ENCODE measurements at places on chromosomes 3 and 15.

DNA sequence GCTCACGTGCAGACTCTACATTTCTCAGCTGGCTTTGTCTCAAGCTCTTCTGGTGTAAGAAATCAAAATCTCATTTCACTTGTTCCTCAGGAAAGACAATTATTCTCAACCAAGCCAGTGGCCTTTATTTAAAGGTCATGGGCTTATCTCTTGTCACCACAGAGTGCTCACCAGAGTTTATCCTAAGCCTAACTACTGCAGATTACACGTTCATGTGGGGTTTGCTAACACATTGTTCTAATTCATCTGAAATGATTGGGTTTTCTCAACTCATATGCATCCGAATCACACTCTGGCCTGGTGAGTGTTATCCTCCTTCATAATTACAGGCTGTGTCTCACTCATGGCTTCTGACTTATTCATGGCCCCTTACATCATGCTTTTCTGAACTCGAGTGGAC, 83.3 kb upstream of the TSC22D2 start:
- DNase-seq: no peak

- DNase-seq: no peak
Observed at GRCh38 chr15:25761971-25762662, 101.0 kb downstream of the ATP10A start.

DNA sequence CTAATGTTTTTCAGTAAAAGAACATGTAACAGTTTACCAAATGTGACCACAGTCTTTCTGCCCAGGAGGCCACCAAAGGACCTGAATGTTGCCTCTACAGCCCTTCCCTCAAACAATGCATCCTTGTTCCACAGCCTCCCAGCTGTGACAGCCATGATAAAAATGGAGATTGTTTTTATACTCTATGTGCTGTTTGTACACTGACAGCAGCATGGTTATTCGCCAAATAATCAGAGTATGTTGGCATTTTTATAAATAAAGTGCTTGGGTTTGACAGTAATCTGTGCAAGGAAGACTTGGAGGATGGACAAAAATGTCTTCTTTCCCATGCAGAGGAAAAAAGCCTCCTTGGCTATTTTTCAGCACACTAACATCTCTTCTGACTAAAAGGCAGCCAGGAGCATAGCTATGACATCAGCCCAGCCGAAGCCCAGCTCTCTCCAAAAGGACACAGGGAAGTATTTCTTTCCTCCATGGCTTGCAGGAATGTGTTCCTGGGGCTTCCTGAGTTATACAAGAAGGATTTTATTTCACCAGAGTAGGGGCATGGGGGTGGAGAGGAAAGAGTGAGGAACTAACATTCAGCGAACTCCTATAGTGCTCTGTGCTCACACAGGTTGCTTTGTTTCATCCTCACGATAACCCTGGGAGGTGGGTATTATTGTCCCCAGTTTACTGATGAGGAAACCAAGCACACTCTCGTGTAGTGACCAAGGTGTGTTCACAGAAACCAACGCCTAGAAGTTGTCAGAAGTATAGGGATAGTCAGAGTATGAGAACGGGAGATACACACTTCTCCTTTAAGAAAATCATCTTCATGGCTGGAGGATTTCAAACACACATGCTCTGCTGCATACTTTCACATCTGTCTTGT, 339.7 kb downstream of the MECOM start:
- DNase-seq: no peak

GRCh38 chr3:48405971-48406370, 23.9 kb downstream of the PLXNB1 start:
- no peak for DNase-seq

GRCh38 chr3:102936511-102937045, 501.8 kb downstream of the ZPLD1 start:
- no peak for DNase-seq

DNA sequence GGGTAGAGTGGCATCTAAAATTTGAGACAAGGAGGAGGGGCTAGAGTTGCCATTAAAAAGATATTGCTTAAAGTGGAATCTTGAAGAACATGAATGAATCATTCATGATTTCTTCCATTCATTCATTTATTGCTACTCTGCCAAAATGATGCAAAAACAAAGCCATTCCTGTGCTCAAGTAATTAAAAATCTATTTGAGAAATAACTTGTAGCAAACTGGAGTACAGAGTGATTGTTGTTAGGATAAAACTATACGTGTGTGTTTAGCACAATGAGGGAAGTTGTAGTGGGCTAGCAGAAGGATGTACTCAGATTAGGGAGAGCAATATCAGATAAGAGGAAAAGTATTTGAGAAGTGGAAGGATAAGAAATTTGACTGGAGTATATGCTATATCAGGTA, 11.7 kb upstream of the CLDN1 start:
- DNase-seq: no peak

DNA sequence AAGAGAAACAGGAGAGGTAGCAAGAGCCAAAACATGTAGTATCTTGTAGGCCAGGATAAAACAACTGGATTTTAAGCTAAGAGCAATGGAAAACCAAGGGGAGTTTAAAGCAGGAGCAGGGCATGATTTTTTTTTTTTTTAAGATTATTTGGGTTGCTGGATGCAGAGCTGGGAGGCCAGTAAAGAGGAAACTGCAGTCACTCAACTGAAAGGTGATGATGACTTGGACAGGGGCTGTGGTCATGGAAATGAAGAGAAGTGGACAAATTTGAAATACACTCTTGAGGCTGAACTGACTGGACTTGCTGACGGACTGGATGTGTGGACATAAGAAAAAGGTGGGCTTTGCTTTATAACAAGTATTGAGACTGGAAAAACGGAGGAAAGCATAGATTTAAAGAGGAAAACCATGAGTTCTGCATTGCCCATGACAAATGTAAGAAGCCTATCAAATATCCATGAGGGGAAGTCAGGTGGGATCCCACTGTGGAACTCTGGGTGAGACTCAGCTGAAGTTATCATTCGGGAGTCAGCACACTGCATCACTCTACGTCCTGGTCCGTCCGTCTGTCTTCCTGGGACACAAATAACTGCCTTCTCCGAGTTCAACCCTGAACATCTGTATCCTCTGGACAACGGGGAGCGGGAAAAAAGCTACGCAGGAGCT, 688 bp downstream of the XPC start:
- DNase-seq: no peak

DNA sequence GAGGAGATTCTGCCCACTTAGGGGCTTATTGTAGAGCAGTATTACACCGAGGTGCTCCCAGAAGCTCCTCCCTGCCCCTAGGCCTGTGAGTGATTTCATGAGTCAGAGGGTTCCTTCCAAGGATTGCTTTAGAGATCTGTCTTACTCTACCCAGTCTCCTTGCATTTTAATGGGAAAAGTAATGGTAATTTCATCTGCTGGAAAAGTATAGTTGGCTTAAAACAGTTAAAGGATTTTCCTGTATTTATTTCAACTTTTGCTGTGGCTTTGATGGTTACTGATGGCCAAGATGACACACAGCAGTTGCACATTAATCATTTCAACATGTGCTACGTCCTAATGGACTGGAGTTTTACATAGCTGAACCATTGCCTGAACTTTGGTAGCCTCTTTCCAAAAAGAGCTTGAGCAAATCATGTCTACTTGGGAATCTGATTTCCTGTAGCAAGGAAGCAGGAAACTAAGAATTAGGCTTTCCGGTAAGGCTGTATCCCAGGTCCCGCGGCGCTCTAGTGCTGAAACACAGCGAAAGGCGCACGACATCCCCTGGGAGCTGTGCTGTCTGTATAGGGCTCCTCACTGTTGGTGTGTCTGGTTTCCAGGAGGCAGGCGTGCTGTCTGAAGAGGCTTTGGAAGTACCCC, 9.2 kb upstream of the PGPEP1L start:
- no peak for DNase-seq

- no peak for DNase-seq
Observed at GRCh38 chr15:83398626-83399025, 48.5 kb upstream of the SH3GL3 start.

DNA sequence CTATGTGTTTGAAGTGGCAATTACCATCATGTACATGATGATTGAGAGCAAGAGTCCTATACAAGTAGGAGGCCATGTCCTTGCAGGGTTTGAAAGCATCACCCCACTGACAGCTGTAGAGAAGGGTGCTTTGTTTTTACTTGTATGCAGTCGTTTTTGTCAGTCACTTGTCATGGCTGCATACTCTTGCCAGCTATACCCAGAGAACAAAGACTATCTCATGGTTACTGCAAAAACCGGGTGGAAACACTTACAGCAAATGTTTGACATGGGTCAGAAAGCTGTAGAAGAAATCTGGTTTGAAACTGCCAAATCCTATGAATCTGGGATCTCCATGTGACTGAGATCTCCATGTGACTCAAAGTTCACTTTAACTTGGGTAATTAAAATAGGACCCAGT, 6.9 kb upstream of the PSMA4 start:
- DNase-seq: no peak

DNA sequence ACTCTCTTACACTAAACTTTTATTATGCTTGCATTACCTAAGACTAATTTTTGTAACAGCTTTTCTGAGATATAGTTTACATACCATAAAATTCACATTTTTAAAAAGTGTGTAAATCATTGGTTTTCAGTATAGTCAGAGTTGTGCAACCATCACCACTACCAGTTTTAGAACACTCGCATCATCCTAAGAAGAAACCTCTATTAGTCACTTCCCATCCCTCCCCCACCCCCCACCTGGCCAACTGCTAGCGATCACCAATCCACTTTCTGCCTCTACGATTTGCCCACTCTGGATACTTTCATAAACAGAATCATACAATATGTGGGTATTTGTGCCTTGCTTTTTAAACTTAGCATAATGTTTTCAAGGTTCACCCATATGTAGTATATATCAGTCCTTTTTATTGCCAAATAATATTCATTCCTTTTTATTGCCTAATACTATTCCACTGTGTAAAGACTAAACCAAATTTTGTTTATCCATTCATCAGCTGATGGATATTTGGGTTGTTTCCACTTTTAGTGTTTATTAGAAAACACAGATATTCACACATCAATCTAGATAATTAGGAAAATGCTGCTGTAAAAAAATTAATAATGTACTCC, 23.0 kb downstream of the UBP1 start:
- DNase-seq: no peak

- DNase-seq: no peak
Observed at GRCh38 chr3:31481697-31482096, 51.0 kb upstream of the STT3B start.

DNA sequence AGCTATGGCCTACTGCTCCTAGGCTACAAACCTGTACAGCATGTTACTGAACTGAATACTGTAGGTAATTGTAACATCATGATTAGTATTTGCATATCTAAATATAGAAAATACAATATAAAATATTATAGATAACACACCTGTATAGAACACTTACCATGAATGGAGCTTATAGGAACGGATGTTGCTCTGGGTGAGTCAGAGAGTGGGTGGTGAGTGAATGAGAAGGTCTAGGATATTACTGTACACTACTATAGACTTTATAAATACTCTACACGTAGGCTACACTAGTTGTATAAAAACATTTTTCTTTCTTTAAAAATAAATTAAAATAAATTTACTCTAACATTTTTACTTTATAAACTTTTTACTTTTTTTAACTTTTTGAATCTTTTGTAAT, 224.0 kb upstream of the CBLB start:
- DNase-seq: no peak

DNA sequence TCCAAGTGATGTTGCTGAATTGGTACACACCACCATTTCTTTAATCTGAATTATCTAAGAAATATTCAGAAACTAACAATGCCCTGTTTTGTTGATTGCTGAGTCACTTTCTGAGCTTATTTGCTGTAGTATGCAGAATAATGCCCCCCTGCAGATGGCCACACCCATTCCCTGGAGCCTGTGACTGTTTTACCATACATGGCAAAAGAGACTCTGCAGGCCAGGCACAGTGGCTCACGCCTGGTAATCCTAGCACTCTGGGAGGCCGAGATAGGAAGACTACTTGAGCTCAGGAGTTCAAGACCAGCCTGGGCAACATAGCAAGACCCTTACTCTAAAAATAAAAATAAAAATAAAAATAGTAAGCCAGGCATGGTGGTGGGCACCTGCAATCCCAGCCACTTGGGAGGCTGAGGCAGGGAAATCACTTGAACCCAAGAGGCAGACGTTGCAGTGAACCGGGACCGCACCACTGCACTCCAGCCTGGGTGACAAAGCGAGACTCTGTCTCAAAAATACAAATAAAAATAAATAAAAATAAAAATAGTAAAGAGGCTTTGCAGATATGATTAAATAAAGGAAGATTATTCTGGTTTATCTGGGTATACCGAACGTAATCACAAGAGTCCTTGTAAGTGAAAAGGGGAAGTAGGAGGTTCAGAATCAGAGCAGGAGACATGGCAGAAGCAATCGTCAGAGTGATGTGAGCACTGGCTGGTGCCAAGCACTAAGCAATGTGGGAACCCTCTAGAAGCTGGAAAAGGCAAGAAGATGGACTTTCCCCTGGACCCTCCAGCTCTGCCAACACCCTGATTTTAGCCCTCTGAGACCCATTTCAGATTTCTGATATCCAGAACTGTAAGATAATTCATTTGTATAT, 19.0 kb downstream of the PCYT1A start:
- DNase-seq: no peak

DNA sequence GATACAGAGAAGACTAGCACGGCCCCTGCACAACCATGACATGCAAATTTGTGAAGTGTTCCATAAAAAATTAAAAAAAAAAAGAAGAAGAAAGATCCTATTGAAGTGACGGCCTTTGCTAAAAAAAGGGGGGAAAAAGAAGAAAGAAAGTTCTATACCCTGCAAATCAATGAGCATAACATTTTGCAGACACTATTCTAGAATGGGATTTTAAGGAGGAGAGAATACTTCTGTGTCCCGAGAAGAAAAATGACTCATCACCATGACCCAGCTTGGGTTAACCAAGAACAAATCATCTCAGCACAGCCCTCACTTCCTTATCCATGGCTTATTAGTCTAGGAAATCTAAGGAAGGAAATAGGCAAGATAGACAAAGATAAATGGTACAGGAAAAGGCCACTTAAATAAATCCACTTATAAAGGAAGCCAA, 7.4 kb upstream of the SH3BP5 start:
- DNase-seq: no peak

- DNase-seq: no peak
Observed at GRCh38 chr3:32706348-32707025, 21.5 kb downstream of the CNOT10 start.

GRCh38 chr3:142053244-142053643, 96.1 kb downstream of the TFDP2 start:
- no peak for DNase-seq

GRCh38 chr3:121722411-121722810, 27.1 kb downstream of the GOLGB1 start:
- no peak for DNase-seq

- no peak for DNase-seq
Observed at GRCh38 chr15:34154725-34155204, 52.9 kb downstream of the PGBD4 start.

DNA sequence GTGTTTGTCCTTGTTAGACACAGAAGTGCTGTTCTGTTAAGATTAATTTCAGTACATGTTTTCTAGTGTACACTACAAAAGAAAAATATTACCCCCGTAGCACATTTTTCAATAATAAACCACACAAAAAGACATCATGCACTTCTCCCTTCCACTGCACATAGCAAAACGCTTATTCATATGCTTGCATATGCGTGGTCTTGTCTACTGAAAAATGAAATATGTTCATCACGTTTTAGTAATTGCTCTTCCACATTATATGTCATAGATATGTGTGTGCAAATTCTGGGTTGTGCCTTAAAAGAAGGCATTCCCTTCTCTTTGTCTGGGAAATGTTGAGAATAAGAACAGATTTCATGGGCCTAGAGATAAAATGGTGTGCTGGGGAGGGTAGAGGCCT, 353.9 kb downstream of the NSUN3 start:
- DNase-seq: no peak
